ENCODE measurements at places on chromosomes 7 and 10.

- DNase-seq = no peak
Observed at GRCh38 chr10:33217854-33218253, 116.6 kb downstream of the NRP1 start.

DNA sequence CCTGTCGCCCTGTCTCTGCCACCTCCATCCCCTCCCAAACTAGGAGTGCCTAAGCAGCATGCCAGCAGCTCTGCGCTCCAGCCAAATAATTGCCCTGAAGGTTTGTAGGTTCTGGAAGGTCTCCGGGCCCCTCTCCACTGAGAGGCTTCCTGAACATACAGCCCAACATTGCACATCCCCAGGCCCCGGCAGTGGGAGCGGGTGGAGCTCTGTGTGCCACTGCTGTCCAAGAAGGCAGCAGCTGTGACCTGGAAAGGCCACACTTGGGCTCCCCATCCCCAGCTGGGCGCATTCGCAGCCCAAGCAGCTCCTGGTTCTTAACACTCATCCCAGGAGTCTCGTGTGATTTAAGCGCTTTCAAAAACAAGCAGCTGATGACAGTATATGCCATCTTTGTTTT lies 95.7 kb downstream of the COL13A1 start:
- DNase-seq = no peak

- peak; percentile 37 for DNase-seq
Observed at GRCh38 chr7:77415823-77416620, at the start of gene GSAP. TSS of gene GSAP (minus strand) at chr7:77416349. CDS start at chr7:77416321, 28 bp downstream.

DNA sequence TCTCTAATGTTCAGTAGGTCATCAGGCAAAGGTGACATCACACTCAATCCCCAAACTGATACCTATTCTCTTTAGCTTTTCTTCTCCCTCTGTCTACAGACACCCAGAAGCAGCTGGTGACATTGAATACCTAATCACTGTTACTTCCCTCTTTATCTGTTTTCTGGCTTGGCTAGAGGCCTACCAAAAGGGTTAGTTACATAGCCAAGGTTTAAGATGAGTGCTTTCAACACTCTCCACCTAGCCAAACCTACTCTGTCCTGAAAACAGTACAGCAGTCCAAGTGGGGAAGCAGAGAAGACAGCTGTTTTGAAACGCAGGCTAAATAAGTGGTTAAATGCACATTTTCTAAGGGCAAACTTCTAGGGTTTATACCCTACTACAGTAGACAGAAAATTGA lies 39.4 kb downstream of the CCNJ start:
- no peak for DNase-seq

DNA sequence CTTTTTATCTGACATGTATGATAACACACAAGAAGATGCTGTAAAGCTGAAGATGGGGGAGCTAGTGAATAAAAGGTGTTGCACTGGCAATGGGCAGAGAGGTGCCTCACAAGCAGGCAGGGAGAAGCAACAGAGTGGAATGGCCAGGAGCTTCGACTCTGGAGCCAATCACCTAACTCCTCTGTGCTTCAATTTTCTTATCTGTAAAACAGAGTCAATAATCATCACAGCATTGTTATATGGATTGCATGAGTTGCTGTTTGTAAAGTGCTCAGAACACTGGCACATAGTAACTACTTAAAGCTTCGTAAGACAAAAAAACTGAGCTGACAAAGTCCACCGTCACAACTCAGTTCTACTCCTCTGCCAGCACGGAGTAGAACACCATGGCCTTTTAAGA lies 254.2 kb upstream of the POM121L12 start:
- DNase-seq = no peak

DNA sequence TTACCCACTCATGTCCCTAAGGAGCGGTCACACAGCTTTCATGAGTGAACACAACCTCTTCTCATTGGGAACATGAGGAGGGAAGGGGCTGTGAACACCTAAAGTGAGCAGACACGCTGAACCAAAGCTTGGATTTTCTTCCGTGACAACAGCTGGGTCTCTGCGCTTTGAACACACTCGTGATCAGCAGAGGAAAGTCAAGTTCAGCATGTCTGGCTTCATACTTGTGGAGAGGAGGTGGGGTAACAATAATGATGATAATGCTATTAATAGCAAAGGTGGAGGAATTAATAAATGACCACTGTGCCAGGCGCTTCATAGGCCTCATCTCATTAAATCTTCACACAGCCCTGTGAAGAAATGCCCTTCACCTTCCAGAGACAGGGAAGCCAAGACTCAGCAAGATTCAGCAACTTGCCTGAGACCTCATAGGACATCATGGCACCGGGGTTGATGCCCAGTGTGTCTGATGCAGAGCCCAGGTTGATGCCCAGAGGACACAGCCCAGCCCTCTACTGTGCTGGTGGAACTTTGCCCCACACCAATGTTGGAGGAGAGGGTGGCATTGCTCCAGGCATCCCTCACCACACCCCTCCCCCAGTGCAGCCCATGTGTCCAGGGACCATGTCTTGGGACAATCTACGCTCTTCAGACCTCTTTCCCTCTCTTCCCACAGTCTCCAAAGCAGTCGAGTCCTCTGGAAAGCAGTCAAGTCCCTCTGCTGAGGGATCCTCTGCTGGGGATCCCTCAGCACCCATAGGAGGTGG lies 40.6 kb downstream of the GSDME start:
- DNase-seq = no peak

DNA sequence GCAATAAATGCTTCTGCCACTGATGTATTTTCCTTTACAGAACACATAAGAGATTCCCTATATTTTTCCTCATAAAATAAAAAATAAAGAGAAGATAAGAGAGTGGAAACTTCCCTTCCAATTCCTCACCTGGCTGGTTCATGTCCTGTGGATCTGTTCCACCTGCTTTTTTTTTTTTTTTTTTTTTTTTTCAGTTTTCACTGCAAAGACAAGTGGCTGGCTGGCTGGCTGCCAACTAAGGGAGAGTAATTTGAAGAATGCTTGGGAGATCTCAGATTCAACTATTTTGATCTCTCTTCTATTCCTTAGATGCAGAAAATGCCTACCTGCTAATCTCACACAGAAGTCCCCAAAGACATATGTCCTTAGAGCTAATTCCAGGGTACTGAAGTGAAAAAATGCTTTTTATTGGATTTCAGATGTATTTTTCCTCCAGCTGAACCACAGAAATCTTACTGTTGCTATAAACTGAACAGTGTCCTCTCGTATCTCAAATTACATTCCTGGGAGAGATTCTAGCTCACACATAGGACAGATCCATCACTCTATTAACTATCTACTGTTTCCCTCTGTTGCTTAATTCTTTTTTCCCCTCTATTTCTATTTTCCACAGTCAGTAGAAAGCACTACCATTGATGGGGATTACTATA lies 120.8 kb downstream of the NRCAM start:
- DNase-seq = no peak

- DNase-seq = no peak
Observed at GRCh38 chr7:139989366-139990141, 73.2 kb downstream of the PARP12 start.

- no peak for DNase-seq
Observed at GRCh38 chr7:117888627-117889026, 15.4 kb upstream of the CTTNBP2 start.

- no peak for DNase-seq
Observed at GRCh38 chr7:43394441-43395130, 188.3 kb upstream of the STK17A start.

DNA sequence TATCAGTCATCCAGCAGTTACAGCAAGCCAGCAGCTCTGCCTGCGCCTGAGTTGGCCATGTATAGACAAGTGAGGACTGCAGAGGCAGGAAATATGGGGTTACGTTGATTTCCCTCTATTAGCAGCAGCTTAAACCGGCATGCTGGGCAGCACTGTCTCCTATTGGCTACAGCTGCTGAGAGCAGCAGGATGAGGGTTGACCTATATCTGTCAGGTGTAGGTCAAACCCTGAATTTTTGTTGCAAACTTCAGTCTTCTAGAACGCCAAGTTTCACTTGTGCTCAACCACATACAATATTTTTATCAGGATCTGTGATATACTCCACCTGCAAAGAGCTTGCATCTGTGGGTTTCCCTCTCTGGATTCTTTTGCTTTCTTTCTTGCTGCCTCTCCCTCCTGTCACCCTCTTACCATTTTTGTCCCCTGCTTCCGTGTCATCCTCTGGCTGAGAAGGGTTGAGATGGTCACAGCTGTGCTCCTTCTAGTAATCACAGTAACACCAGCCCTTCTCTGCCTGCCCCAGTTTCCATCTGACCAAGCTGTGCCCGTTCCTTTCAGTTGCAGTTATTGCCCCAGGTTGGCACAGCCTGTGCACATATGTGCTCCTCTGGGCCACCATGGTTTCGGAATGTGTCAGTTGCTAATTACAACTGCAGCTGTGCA lies 23.8 kb upstream of the GLCCI1 start:
- DNase-seq = peak; percentile 69

DNA sequence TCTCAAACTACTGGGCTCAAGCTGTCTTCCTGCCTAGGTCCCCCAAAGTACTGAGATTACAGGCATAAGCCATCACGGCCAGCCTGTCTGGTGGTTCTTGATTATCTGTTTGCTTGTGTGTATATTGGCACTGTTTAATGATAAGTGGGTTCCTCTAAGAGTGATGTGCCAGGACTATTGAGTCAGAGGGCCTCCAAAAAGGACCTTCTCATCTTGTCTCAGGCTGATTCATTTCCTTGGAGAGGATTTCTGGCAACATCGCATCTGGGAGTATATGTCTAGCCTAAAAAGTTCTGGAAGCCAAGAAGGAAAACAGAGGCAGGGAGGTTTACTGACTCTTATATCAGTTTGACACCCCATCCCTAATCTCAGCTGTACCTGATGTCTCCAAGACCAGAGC lies 27.1 kb upstream of the AKAP9 start:
- DNase-seq = no peak

- DNase-seq = no peak
Observed at GRCh38 chr10:96494694-96495093, 19.0 kb downstream of the TLL2 start.

DNA sequence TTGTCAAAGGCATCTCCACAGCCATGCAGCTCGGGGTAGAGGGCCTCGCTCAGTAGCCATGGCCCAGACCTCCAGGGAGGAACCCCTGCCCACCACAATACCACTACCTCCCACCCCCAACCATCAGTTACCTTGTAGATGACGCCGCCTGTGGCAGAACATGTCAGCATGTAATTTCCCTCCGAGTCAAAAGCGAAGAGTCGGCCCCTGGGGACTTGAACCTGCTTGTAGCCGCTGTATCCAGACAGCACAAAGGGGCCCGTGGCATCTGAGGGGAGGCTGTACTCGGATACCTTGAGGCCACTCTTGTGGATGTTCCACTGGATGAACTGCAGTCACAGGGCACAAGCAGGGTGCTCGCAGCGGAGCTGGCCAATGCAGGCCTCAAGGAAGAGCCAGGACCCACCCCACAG lies 16.3 kb upstream of the CYREN start:
- DNase-seq = no peak

GRCh38 chr10:97737770-97738265 lies 890 bp downstream of the ZFYVE27 start:
- DNase-seq = no peak

- no peak for DNase-seq
Observed at GRCh38 chr7:76281706-76282343, 20.6 kb upstream of the HSPB1 start.

- peak; percentile 45 for DNase-seq
Observed at GRCh38 chr10:22437620-22438588, 92.6 kb downstream of the SPAG6 start.

- DNase-seq = no peak
Observed at GRCh38 chr10:126846959-126847358, 58.3 kb upstream of the DOCK1 start.

DNA sequence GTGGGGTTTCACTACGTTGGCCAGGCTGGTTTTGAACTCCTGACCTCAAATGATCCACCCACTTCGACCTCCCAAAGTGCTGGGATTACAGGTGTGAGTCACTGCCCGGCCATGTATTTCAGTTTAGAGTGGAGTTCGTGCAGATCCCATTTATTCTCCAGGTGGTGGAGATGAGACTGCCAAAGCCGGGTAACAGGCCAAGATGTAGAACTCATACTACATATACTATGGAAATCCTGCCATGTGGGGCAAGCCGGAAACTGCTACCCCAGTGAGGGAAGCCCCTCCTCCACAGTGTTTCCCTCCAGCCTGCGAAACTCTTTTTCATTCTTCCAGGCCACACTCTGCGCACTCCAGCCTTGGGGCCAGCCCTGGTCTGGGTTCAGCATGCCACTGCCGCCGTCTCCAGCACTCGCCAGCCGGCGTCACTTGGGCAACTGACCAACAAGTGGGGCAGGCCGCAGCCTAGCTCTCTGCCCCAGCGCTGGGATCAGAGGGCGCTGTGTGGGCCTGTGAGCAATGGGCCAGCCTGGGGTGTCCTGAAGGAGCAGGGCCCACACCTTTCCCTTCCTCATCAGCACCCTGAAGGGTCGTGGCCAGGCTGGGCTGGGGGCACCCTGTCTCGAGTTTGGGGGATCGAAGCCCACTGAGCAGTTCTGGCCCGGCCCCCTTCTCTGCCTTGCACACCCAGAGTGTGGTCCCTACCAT lies 122.0 kb downstream of the TRRAP start:
- no peak for DNase-seq

DNA sequence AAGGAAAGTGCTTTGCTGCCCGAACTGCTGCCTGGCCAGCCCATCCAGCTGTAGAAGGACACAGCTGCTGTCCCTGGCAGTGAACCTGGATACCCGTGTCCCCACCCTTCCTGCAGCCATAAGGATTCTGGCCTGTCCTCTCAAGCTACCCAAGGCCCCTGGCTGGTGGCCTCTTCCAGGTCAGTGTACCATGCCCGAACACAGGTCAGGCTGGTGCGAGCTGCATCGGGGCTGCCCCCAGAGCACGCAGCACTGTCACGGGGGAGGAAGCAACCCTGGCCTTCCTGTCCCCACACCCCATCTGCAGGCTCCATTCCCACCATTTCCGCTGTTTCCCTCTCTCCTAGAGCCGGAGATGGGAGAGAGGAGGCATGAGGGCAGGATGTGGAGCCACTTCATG lies 30.5 kb upstream of the PWWP2B start:
- no peak for DNase-seq

DNA sequence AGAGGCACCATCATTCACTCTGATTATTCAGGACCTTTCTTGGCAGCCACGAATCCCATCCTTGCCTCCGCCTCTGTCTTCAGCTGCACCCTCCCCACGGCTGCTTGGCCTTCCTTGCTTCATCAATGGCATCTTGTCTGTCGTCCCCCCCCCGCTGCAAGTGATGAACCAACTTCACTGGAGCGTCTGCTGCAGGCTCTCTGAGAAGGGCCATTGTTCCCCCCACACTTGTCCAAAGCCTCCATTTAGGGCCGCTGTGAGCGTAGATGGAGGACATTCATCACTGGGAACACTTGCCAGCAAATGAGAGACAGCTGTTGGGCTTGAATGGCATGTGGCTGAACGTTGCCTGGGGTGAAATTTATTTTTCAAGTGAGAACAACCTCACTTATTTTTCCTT lies 20.1 kb downstream of the AFAP1L2 start:
- DNase-seq = no peak

DNA sequence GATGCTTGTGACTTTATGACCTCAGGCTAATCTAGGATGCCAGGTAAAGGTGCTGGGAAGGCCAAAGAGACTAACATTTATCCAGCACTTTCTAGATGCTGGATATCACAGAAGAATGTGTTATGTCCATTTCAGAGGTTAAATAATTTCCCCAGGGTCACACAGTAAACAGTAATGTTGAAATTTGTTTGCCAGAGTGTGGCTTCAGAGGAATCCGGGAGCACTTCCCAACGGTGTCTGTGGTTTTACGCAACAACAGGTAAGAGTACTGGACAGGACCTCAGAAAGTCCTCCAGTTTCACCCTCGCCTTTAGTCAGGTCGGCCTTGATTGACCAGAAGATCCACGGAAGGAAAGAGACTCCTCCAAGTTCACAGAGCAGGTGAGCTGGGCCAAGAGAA lies 1.7 kb downstream of the SHTN1 start:
- no peak for DNase-seq

Measured in activated CD4-positive, alpha-beta T cell treated with anti-CD3 and anti-CD28 coated beads for 48 hours (primary cell).